ENCODE measurements at places on chromosomes 12 and 14. TPM values are rescaled to one million over a fixed set of nuclear protein-coding genes. Genes with fewer than 3 reads are reported as not detected.
A peak's percentile ranks its signal among the peaks of the same experiment; 100 is the strongest.

DNA sequence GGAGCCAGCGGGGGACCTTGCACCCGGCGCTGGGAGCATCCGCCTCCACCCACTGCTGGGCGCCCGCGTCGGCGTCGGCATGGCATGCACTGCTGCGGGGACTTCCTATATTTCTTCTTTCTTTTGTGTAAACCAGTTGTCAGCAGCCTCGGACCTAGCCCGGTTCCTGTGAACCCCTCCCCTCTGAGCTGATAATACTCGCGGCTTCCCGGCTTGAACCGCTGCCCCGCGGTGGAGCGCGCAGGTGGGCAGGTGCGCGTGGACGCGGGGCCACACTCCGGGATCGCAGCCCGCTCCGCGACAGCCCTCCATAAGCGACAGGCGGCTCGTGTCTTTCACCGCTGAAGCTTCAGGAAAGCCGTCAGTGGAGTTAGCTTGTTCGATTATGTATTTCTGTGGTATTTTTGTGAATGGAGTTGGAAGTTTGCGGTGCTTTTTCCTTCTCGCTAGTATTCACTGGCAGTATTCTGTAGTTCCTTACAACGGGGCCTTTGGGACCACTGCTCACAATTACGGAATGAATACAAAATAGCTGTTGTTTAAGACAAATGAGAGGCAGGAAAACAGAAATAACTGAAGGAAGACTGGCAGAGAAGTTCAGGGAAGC is 870 bp downstream of the BMAL2 start:
- DNase-seq = no peak

The SAMD15 gene
- total RNA-seq = 0.14 TPM

The FGD6 gene
- total RNA-seq = 8.4 TPM

The INSM2 gene
- not detected for total RNA-seq

GRCh38 chr14:23522643-23523198 is 28.8 kb downstream of the ZFHX2 start:
- no peak for DNase-seq

The MFAP5 gene
- total RNA-seq = 158 TPM

DNA sequence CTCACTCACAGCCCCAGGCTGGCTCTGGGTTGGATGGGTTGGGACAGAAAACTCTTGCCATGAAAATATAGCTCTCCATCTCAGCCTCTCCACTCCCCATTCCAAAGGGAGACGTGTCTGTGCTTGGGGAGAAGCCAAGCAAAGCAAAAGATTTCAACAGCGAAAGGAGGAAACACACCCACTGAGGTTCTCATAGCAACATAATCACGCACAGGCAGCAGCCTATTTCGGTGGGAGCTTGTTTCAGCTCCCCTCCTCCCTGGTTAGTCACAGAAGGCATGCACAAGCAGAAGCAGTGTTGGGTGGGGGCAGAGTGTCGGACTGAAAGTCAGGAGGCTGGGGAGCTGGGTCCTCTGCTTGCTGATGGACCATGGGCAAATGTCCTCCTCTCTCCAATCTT is 1.9 kb upstream of the PRMT8 start:
- no peak for DNase-seq

DNA sequence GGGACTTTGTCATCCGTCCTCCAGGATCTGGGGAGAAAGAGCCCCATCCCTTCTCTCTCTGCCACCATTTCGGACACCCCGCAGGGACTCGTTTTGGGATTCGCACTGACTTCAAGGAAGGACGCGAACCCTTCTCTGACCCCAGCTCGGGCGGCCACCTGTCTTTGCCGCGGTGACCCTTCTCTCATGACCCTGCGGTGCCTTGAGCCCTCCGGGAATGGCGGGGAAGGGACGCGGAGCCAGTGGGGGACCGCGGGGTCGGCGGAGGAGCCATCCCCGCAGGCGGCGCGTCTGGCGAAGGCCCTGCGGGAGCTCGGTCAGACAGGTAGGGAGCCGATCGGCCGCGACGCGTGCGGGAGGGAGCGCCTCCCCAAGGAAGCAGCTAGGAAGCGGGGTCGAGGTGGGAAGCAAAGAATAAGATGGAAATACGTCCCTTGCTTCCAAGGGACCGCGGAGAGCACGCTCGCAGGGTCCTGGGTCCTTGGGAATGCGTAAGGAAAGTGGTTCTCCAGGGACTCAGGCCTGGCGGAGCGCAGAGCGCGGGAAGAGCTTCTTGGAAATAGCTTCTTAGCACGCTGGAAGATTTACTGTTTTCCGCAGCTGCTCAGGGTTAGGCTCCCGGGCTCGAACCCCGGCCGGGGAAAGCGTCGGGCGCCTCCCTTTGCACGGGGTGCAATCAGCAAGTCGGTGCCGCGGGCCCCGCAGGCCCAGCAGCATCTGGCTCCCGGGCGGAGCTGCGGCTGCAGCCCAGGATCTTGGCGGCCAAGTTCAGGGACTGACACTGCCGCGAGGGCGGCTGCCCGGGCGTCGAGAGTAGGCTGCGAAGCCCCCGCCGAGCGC is 457 bp downstream of the SOCS2 start:
- DNase-seq = no peak

- no peak for DNase-seq
These were observed 119.0 kb upstream of the ATP2B1 start for GRCh38 chr12:89827592-89827991.

GRCh38 chr14:80609055-80609454 is 332.5 kb downstream of the CEP128 start:
- DNase-seq = no peak

The TPPP2 gene
- not detected for total RNA-seq

GRCh38 chr12:10101648-10102220 is 2.9 kb upstream of the CLEC1A start:
- no peak for DNase-seq

The KERA gene
- total RNA-seq = not detected

The ADAMTS20 gene
- total RNA-seq = not detected

GRCh38 chr12:57767305-57767698 is 424 bp upstream of the CYP27B1 start:
- no peak for DNase-seq

DNA sequence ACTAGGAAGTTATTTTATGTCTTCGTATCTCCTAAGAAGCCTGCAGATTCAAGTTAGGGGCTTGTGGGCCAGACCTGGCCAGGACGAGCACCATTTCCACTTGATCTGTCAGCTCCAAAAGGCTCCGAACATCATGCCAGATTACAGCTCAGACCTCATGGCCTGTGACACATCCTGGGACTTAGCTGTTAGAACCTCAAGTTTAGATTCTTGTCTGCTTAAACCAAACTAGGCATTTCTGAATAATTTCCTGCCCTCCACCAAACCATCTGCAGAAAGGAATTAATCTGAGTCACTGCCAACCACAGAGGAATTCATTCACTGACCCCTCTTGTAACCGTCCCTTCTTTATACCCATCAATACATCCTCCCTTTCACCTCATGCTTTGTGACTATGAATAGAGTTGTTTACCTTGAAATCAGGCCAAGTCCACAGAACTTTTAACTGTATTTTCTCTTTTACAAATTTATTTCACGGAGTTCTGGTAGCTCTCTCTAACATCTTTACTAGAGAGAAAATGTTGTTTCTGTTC is 120.3 kb downstream of the FBXL14 start:
- peak; percentile 36 for DNase-seq

GRCh38 chr12:31813305-31813704 is 84.5 kb upstream of the AMN1 start:
- DNase-seq = no peak

The TESPA1 gene
- total RNA-seq = not detected

DNA sequence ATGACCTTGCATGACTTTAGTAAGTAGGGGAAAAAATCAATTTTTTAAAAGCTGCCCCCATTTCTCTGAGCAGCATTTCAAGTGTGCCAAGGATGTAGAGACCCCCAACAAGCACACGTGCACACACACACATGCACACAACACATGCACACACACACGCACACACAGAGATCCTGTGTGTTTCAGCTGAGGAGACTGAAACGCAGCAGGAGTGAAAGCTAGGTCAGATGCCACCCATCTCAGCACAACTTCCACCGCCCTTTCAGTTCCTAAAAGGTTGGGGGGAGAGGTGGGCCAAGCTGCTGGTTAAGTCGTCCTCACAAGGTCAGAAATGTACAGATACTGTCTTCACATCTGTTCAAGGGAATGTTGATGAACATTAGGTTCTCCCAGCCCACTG is 13.9 kb downstream of the MYL2 start:
- no peak for DNase-seq

DNA sequence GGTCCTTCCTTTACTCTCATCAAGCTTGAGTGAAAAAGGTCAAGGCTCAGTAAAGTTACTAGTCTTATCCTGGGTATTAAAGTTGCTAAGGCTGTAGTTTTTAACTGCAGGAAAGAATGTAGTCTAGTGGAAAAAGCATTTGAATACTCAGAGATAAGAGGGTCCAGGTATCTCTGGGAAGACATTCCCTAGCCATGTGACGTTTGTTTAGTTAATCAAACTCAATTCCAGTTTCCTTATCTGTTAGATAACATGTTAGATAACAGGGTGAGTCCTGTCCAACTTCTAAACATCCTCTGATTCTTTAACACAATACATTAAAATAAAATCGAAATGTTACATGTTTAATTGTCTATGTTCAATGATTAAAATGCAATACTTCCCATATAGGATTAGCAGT is 720.7 kb upstream of the LMO3 start:
- no peak for DNase-seq

DNA sequence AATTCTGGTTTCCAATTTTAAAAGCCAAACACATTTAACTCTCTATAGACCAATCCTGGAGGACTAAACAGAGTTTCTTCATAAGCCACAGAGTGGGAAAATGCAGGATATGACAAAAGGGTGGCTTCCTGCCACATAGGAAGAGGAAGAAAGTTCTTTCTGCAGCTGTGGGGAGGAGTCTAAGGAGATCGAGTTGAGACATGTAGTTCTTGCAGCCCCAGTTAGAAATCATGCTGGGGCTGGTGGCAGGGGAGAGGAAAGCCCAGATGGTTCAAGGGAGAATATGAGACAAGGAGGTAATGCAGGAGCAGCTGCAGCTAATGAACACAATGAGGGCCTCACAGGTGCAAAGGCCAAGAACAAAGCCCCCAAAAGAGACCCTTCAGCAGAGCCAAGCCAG is 85.0 kb upstream of the ARID2 start:
- DNase-seq = no peak

All from thoracic aorta (tissue), 2 donors.